BJ (cell line): ENCODE measurements at places on chromosomes 5 and 9.
A peak's percentile ranks its signal among the peaks of the same experiment; 100 is the strongest.

GRCh38 chr9:121153642-121154041 lies 48.0 kb downstream of the RAB14 start:
- no peak for DNase-seq

- no peak for DNase-seq
These were observed 125.3 kb upstream of the IRX4 start for GRCh38 chr5:2007878-2008501.

- no peak for DNase-seq
These were observed 83.2 kb upstream of the MYO10 start for GRCh38 chr5:17019324-17019723.

- DNase-seq, result peak; percentile 39
These were observed 31.5 kb upstream of the ZFAND5 start for GRCh38 chr9:72396247-72397091.

- no peak for DNase-seq
These were observed 104.7 kb downstream of the DCP2 start for GRCh38 chr5:113081091-113081839.

GRCh38 chr9:125996791-125997190 lies 249.6 kb downstream of the PBX3 start:
- DNase-seq, result no peak

- no peak for DNase-seq
These were observed 51.2 kb downstream of the MRPS27 start for GRCh38 chr5:72268753-72269410.

GRCh38 chr9:88917375-88917774 lies 73.9 kb upstream of the S1PR3 start:
- no peak for DNase-seq

- DNase-seq, result no peak
These were observed 403.2 kb downstream of the KIF4B start for GRCh38 chr5:155416765-155417164.

- DNase-seq, result no peak
These were observed 315.6 kb downstream of the CETN3 start for GRCh38 chr5:90093751-90094485.

GRCh38 chr9:4550777-4551484 lies 60.7 kb downstream of the SLC1A1 start:
- no peak for DNase-seq

DNA sequence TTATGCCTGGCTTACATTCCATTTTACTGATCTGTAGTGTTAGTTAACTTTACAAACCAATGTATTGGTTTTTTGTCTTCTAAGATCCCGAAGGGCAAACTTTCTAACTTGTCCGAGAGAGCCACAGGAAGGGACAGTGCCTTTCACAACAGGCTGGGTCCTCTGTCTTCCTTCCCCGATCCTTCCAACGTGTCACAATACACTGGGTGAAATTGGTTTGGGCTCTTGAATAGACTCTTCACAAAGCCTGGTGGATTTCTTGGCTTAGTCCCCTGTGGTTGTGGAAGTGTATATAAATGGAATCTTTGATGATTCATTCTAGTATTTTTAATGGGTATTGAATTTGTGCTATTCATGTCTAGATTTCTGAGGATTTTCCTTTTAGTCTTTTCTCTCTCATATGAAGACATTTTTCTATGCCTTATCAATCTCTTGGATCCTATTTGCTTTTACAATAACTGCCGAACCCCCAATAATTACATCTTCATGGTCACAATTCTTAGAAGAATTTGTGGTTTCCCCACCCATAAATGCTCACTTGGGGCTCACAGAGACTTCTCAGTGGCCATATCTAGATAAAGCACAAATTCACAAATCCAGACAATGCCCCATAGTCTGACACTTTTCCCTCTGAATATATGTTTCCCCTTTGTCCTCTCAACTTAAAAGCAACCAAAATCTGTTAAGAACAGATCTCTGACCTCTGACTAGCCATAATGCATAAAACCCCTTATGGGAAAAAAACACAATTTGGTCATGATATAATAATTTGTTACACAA lies 107.7 kb downstream of the MTRR start:
- DNase-seq, result no peak

- peak; percentile 93 for DNase-seq
These were observed 404.6 kb downstream of the CSNK1G3 start for GRCh38 chr5:123916345-123917121.

GRCh38 chr5:56814963-56815657 lies at the start of gene MAP3K1:
Gene MAP3K1 (plus strand): TSS chr5:56815549. CDS start chr5:56815574, 25 bp downstream.
- DNase-seq, result no peak

GRCh38 chr5:132456987-132457361 lies 33.6 kb downstream of the IRF1 start:
- no peak for DNase-seq

DNA sequence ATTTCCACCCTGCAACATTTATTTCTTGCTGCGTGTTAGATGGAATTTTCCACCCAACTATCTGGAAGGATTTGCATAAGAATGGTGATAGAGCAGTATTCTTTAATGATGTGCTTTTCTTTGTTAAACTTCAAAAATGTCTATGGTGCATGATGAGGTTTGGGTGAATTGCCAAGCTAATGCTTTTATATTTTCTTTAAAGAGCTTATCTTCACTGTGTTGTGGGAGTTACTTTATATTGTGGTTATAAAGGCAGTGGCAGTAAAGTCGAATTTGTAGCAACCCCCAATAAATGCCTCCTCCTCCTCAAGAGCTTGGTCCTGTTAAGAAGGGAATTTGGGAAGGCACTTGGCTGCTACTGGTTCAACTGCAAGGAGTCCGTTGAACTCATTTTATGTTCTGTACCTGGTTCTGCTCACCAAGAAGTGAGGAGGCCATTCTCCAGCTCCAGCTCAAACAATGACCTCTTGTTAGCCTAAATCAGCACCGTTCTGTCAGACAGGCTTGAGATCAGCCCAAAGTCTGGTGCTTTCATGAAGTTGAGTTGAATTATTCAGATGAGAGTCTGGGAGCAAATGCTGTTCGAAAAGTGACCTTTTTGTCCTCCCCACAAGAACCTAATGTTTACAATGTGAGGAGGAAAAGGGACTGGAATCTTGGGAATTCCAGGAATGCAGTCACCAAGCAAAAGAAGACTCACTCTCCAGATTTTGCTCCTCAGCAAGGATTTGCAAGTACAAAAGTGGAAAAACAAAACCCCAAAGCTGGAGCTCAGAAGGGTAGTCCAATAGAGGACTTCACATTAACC lies 217.0 kb downstream of the TMEM38B start:
- DNase-seq, result peak; percentile 11

GRCh38 chr5:54249210-54250028 lies 61.0 kb downstream of the ARL15 start:
- DNase-seq, result no peak

GRCh38 chr9:29730163-29730562 lies 2156.9 kb upstream of the C9orf72 start:
- DNase-seq, result no peak

- DNase-seq, result no peak
These were observed 222.6 kb upstream of the PIK3R1 start for GRCh38 chr5:67992923-67993322.

DNA sequence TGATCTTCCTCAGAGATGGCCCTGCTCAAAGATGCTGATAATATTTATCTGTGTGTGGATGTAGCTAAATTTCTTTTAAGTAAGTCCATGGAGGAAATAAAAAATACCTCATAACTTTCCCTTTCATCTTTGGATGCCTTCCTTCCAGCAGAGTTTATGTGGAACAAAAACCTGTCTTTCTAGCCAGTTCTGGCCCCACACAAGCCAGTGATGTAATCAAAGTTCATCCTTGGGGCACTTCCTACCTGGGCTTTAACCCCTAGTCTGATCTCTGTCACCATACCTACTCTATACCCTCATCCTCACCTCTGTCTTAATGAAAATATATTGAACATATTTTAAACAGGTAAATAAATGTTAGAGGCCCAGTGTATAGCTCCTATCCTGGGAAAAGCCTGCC lies 39.8 kb upstream of the RASGRF2 start:
- DNase-seq, result no peak

GRCh38 chr9:116905171-116905588 lies 218.1 kb downstream of the TRIM32 start:
- no peak for DNase-seq

DNA sequence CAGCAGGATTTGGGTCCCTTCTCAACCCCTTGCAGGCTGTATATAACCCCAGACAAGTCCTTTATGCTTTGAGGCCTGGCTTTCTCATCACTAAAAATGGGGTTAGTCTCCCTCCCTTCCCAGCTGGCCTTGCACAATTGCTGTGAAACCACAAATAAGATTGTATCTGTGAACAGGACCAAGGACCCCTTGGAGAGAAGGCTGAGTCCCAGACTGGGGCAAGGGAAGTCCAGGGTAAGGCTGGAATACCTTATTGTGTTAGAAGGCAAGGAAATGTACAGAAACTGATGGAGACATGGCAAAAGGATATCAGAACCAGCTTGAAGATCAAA lies 11.4 kb downstream of the MACROH2A1 start:
- no peak for DNase-seq

- no peak for DNase-seq
These were observed 14.0 kb downstream of the OLFML2A start for GRCh38 chr9:124790801-124791505.

DNA sequence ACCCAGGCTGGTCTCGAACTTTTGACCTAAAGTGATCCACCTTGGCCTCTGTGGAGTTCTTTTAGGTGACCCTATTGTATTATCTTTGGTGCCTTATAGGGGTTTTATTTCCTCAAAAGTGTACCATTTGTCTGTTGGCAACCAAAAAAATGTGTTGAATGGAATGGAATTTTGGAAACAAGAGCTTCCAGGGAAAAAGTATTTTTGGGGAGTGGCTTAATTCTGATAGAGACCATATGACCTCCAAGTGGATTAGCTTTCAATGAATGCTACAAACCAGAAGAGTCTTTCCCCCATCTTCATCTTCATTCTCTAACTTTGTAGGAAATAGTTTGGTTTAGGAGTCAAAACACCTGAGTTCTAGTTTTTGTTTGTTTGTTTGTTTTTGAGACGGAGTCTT lies 3.4 kb upstream of the OGN start:
- no peak for DNase-seq

- no peak for DNase-seq
These were observed 102.9 kb downstream of the LIFR start for GRCh38 chr5:38453506-38453905.

- DNase-seq, result no peak
These were observed 165.5 kb downstream of the RORB start for GRCh38 chr9:74662674-74663073.

GRCh38 chr5:141941307-141941706 lies 16.7 kb downstream of the PCDH12 start:
- DNase-seq, result peak; percentile 6

DNA sequence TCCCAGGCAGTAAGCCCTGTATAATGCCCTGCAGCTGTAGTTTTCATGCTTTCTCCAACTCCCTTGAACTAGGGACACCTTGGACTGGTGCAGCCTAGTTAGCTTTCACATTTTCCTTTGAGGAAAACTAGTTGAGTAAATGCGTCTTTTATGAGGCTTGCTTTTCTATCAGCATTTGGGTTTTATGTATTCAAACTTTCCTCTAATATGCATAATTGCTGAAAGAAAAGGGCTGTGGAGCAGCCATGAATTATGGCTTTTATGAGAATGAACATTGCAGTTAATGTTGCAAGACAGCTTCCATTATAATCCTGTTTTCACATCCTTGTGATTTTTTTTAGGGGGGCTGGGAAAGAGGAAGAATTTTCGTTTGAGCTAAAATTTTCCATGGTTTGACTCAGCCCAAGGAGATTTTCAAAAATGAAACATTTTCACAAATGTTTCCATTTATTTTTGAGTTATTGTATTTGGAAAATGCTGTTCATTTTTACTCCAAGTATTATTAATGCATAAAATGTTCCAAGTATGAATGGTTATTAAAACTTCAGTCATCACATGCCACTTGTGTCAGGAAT lies 57.9 kb upstream of the PPP3R2 start:
- no peak for DNase-seq

DNA sequence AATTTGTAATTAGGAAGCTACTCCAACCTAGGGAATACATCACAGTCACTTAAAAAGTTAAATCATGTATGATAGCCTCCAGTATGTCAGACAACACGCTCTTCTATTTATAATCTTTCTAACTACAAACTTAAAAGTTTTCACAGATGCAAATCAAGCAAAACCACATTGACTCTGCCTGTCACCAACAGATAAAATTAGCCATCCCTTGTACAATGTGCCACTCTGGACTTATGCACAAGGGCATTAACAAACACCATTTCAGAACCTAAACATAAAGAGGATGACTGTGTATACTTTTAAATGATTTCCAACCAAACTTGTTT lies 14.7 kb downstream of the ERP44 start:
- DNase-seq, result no peak

GRCh38 chr9:28413471-28413870 lies 840.2 kb upstream of the C9orf72 start:
- DNase-seq, result no peak

- peak; percentile 11 for DNase-seq
These were observed 293.4 kb upstream of the PTGER4 start for GRCh38 chr5:40386289-40386688.

GRCh38 chr9:34712140-34712539 lies 2.2 kb upstream of the CCL21 start:
- no peak for DNase-seq

DNA sequence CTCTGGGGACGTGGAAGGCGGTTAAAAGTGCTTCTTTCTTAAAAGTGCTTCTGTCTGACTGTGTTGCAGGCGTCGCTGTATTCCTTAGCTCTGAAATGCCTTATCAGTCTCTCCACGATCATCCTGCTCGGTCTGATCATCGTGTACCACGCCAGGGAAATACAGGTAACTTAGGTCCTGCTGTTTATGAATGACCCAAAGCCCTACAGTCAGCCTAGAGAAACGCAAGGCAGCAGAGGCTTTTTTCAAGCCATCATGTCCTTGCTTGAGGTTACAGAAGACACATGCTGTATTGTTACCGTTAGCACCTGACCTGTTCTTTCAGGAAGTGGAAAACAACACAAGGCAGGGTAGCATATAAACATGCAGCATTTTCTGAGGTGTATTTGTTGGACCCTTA lies 2.0 kb downstream of the KCNN2 start:
- DNase-seq, result no peak

GRCh38 chr5:137218471-137218870 lies 280.7 kb downstream of the SPOCK1 start:
- DNase-seq, result no peak

GRCh38 chr5:68225188-68225910 lies 9.8 kb downstream of the PIK3R1 start:
- peak; percentile 53 for DNase-seq

DNA sequence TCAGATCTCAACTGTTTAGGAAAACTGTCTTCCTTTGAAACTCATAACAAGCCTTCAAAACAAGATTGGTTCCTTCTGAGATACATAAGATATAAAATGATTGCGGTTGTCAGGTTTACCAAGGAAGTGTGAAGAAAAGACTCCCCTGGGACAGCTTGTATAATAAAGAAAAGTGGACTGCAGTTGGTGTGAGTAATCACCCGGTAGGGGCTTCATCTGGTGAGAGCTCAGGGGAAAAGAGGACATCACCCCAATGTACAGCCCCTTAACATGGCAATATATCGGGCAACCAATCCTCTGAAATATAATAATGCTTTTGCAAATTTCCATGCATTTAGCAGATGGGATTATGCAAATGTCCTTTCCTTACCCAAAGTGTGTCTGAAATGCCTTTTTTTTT lies 216.5 kb upstream of the KLF9 start:
- no peak for DNase-seq

DNA sequence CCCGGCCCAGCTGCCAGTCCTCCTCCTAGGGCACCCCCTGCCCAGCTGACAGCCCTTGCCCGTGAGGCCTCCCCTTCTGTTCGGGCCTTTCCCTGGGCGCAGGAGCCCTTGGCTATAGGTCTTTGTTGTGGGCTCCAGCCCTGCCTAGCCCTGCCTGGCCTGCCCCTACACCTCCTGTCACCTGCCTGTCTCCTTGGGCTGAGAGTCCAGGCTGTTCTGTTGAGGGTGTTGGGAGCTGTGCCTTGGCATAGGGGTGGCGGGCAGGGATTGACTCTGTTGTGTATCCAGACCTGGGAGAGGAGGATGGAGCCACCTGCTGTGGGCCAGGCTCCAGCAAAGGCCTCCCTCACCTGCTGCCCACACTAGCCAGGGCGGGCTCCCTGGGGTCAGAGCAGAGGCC lies 11.6 kb downstream of the FCN2 start:
- no peak for DNase-seq
